Gastrocnemius medialis (tissue), 4 donors: ENCODE measurements at places on chromosomes 3 and 15. TPM values are rescaled to one million over a fixed set of nuclear protein-coding genes. Genes with fewer than 3 reads are reported as not detected.
A peak's percentile ranks its signal among the peaks of the same experiment; 100 is the strongest.

DNA sequence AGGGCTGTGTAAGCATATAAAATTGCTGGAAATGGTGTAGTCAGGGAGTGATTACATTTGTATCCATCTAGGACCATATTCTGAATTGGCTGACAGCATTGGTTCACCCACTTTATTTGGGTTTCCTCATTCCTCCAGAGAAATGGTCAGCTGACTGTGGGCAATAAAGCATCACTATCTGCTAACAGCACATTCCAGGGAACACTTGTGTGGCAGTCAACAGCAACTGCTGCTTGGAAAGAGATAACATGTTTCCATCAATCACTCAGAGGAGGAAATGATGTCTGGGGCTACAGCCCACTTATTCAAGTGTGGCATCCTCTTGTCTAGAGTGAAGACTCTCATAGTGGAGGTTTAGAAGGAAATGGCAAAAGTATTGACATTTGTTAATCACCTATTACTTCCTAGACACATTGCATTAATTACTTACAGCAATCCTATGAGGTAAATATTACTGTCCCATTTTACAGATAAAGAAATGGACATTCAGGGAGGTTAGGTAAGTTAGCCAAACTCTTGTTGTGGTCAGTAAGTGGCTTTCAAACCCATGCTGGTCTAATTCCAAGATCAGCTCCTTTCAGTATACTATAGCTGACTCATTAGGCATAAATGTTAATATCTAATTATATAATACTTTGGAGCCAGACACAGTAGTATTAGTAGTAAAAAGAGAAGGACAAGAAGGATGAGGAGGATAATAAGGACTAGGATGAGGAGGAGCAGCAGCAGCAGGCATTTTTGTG, 247.8 kb downstream of the ALCAM start:
- no peaks in the 10 kb centered on the region for H3K27me3 ChIP-seq
- H3K4me1 ChIP-seq, result no peaks in the 10 kb centered on the region
- H3K27ac ChIP-seq, result no peak overlapping the region

GRCh38 chr15:29596266-29596665, 226.0 kb downstream of the TJP1 start:
- H3K27me3 ChIP-seq, result no peaks in the 10 kb centered on the region
- H3K4me3 ChIP-seq, result no peak overlapping the region
- DNase-seq, result no peak
- H3K36me3 ChIP-seq, result no peaks in the 10 kb centered on the region
- H3K27ac ChIP-seq, result no peak overlapping the region

DNA sequence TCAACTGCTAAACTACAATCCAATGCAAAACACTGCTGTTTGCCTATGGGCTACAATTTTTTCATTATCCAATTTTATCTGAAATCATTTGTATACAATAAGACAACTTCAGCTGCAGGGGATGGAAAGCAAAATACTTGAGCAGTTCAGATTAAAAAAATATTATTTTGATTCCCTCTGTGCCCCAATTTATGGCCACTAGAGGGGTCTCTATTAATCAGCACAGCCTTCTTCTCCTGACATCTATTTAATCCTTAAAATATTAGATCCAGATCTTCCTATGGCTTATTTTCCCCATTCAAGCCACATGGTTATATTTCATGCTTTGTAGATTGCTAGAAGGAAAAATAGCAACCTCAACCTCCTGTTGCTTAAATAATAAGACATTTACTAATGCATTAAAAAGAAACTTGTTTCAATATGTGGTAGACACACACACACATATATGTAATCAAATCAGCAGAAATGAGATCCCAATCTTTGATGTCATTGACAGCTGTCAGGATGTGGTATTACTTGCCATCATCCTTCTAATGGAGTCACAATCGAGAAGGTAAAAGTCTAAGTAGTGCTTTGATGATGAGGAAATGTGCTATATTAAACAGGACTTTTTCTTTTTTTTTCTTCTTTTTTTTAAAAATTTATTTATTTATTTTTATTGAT, 104.2 kb downstream of the P2RY1 start:
- H3K4me1 ChIP-seq, result peaks cover 8% of the 10 kb centered on the region
- no peaks in the 10 kb centered on the region for H3K27me3 ChIP-seq
- H3K4me3 ChIP-seq, result no peak overlapping the region
- no peak for DNase-seq
- H3K36me3 ChIP-seq, result no peaks in the 10 kb centered on the region

- no peaks in the 10 kb centered on the region for H3K36me3 ChIP-seq
- H3K27me3 ChIP-seq, result no peaks in the 10 kb centered on the region
- H3K27ac ChIP-seq, result no peak overlapping the region
Observed at GRCh38 chr15:60708684-60709083, 229.7 kb upstream of the ICE2 start.

DNA sequence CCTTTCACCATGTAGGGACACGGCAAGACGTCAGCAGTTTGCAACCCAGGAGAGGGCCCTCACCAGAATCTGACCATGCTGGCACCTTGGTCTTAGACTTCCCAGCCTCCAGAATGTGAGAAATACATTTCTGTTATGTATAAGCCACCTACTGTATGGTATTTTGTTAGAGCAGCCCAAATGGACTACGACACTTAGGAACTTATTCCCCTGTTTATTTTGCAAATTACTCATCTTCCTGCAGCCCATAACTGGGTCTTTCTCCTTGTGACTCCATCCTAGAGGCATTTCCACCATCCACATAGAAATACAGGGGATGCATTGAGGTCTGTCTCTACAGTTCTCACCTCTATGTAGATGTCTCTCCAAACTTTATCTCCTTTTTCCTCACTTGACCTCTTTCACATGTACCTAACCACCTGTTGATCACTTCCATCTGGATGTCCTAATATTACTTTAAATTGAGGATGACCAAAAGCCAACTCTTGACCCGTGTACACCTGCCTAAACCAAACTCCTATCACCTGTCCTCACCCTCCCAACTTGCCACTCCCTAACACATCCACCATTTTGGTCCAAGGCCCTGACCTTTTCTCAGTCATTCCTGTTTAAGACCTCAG, 406.0 kb upstream of the WNT5A start:
- no peak for DNase-seq
- no peak overlapping the region for H3K4me3 ChIP-seq
- no peak overlapping the region for H3K27ac ChIP-seq
- no peaks in the 10 kb centered on the region for H3K4me1 ChIP-seq
- H3K36me3 ChIP-seq, result no peaks in the 10 kb centered on the region
- no peaks in the 10 kb centered on the region for H3K27me3 ChIP-seq

GRCh38 chr3:27324686-27325085, 44.5 kb downstream of the NEK10 start:
- H3K27ac ChIP-seq, result peak overlapping the region; percentile 85
- no peaks in the 10 kb centered on the region for H3K27me3 ChIP-seq
- DNase-seq, result no peak
- H3K4me1 ChIP-seq, result peaks cover 38% of the 10 kb centered on the region

GRCh38 chr15:59256482-59256881, 49.8 kb downstream of the LDHAL6B start:
- H3K4me1 ChIP-seq, result no peaks in the 10 kb centered on the region
- no peak for DNase-seq
- no peaks in the 10 kb centered on the region for H3K36me3 ChIP-seq
- no peak overlapping the region for H3K27ac ChIP-seq

- peaks cover 5% of the 10 kb centered on the region for H3K4me1 ChIP-seq
- no peaks in the 10 kb centered on the region for H3K36me3 ChIP-seq
- no peak overlapping the region for H3K4me3 ChIP-seq
- H3K27ac ChIP-seq, result no peak overlapping the region
Observed at GRCh38 chr3:112376241-112376911, 43.4 kb downstream of the CD200 start.

GRCh38 chr15:91803260-91803659, 50.2 kb upstream of the SLCO3A1 start:
- DNase-seq, result no peak
- H3K27ac ChIP-seq, result no peak overlapping the region
- H3K36me3 ChIP-seq, result no peaks in the 10 kb centered on the region
- H3K4me3 ChIP-seq, result no peak overlapping the region
- no peaks in the 10 kb centered on the region for H3K4me1 ChIP-seq

- no peak overlapping the region for H3K4me3 ChIP-seq
- H3K27me3 ChIP-seq, result no peaks in the 10 kb centered on the region
- H3K36me3 ChIP-seq, result no peaks in the 10 kb centered on the region
- no peaks in the 10 kb centered on the region for H3K4me1 ChIP-seq
- DNase-seq, result no peak
Observed at GRCh38 chr3:41188306-41188705, 11.0 kb upstream of the CTNNB1 start.

GP9 gene
- total RNA-seq, result 0.42 TPM

MAGI1 gene
- total RNA-seq, result 3.1 TPM

GOLGA8N gene
- 1.1 TPM for total RNA-seq
